Stimulated activated CD8-positive, alpha-beta memory T cell treated with anti-CD3 and anti-CD28 coated beads, Interleukin-12 subunit alpha, Interleukin-12 subunit beta, amount 100 ng/mL, for 1 hour (primary cell): ENCODE measurements at places on chromosomes 2 and 18.

DNA sequence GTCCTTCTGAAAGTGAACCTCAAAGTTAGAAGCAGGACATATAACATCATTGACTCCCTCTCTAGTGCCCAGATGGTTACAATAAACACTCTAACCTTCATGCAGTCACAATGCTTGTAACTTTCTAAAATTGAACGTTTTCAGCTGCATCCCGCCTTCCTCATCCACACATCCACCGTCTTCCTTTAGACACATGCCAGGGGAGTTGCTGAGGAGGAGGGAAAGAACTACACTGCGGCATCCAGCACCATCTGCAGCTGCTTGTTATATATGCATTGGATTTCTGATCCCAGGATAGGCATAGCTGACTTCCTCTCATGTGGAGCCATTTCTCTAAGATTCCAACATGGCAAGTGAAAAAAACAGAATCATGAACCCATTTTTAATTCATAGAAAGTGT lies 96.8 kb downstream of the FBXO15 start:
- no peak for DNase-seq

DNA sequence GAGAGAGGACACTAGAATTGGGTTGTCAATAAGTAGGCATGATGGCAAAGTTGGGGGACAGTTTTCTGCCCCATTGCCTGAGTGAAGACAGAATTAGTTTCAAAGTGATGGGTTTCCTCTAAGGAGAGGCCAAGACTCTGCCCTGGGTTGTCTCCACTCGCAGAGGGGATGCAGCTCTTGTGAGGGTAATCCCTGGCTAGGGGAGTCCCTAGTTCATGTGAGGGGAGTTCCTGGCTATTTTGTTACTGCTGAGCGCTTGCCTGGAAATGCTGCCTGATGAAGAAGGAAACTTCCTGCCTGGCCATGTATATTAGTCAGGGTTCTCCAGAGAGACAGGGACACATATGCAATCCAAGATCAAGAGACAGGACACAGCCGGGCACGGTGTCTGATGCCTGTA lies 501.5 kb downstream of the BCL11A start:
- no peak for DNase-seq

DNA sequence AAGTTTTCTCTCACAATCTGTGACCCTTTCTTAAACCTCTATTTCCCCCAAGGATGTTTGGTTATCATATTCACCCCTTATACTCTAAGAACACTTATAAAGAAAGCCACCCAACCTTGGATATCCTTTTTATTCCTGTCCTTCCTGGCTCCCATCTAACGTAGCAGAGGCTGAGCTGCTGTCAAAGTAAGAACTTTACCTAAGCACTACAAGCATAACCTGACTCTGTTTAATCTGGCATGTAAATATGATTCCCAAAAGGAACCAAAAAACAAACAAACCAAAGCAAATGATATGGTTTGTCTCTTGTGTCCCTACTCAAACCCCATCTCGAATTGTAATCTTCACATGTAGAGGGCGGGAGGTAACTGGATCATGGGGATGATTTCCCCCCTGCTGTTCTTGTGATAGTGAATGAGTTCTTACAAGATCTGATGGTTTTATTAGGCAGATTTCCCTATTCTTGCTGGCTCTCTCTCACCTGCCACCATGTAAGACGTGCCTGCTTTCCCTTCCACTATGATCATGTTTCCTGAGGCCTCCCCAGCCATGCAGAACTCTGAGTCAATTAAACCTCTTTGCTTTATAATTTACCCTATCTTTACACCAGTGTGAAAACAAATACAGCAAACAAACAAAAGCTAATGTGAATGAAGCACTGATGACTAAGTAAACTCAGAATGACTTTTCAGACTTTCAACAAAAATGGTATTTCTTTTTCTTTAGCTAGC lies 72.7 kb upstream of the SPOPL start:
- DNase-seq = no peak

DNA sequence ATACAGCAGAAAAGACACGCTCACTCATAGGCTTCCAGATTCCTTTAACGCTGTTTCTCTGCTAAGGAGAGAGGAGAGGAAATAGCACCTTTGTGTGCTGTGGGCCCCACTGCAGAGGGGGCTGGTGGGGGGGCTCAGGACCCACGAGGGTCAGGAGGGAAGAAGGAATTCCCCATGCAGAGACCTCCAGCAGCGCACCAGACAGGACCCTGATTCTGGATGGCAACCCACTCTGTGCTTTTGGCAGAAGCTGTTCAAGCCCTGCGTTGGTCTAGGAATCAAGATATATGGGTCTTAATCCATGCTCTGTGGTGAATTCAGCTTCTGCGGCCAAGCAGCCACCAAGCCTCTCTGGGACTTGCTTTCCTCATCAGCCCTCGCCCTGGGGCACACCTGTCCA lies 31.0 kb downstream of the MYCN start:
- no peak for DNase-seq

- DNase-seq = no peak
Observed at GRCh38 chr18:56756966-56757365, 105.8 kb downstream of the WDR7 start.

DNA sequence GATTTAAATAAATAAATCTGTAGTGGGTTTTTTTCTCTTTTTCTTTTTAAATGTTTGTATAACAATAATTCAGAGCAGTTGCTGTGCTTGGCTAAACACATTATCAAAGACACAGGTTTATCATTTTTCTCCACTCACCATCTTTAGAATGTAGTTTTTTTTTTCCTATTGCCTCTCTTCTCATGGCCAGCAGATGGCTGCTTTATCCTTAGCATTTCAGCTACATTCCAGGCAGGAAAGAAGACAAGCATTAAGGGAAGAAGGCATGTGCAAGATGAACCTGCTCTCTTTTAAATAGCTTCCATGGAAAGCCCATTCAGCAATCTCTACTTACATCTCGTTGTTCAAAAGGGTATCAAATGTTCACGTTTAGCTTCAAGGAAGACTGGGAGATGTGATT lies 42.6 kb downstream of the ARHGAP15 start:
- DNase-seq = no peak

- DNase-seq = no peak
Observed at GRCh38 chr18:31120594-31120993, 18.4 kb upstream of the DSC2 start.

DNA sequence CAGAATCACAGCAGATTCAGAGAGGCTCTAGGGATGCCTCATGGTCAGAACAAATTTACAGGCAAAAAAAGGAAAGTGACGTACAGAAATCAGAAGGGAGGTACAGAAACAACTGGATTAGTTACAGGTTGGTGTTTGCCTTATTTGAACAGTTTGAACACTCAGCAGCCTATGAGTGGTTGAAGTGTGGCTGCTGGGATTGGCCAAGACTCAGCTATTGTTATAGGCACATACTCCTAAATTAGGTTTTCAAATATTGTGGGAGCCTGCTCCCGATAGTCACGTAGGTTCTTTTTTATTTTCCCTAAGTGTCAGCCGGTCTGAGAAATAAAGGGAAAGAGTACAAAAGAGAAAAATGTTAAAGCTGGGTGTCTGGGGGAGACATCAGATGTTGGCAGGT lies 8.9 kb upstream of the LIPG start:
- DNase-seq = no peak

GRCh38 chr2:240232264-240232915 lies 91.9 kb upstream of the OTOS start:
- no peak for DNase-seq

DNA sequence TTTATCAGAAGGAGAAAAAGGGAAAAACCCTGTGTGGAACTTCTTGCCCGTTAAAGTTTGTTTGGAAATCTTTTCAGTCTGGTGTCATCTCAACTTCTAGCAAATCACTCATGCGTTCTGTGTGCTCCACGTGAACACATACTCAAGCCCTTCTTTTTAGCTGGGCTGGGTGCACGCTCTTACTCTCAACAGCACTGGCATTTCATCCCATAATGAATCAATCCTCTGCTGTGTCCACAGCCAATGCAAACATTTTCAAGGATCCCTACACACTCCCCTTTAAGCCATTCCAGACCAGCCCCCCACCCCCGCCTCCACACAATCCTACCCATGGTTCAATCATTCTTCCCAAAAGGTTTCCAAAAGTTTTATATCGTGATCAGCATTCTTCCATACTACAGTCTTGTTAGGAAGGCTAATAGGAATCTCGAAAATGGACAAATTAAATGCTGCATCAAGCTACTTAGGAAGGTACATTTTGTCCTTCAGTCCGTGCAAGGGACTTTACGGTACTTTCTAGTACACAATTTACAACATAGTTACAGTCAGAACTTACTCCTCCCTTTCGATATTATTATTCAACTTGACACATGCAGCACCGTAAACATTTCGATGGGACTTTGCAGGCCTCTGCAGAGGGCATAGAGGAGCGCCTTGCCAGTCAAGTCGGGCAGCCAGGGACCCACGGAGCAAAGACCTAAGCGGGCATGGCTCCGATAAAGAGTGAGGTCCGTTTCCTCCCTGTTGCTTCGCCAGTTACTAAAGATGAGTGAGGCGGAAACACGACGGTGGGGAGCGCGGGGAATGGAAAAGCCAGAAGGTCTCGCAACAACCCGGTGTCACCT lies 1.4 kb downstream of the PTGR3 start:
- no peak for DNase-seq

DNA sequence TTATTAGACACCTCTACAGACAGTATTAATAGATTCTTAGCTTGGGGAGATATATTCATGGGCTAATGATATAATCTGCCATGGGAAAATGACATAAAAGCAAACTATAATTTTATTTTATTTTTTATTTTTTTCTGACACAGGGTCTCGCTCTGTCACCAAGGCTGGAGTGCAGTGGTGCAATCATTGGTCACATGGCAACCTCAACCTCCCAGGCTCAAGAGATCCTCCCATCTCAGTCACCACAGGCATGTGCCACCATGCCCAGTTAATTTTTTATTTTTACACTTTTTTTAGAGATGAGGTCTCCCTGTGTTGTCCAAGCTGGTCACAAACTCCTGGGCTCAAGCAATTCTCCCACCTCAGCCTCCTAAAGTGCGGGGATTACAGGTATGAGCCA lies 39.3 kb downstream of the RTN4 start:
- DNase-seq = no peak

- DNase-seq = no peak
Observed at GRCh38 chr2:217911283-217912097, 91.3 kb downstream of the TNS1 start.

DNA sequence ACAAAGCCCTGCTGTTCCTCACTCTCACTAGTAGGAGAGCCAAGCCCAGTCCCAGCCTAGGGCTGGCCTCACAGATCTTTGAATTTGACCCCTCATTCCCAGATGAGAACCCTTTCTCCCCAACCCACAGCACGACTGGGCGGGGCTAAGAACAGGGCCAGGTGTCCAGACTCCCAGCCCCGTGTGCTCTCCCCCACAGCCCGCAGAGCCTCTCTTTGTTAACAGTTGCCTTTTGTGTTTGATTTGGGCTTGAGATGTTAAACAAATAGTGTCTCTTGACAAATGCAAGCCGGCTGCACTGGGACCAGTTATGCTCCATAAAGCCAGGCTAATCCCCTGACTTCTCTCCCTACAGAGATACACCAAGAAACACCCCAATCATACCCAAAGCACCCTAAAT lies 4.7 kb upstream of the KCNK3 start:
- DNase-seq = no peak

DNA sequence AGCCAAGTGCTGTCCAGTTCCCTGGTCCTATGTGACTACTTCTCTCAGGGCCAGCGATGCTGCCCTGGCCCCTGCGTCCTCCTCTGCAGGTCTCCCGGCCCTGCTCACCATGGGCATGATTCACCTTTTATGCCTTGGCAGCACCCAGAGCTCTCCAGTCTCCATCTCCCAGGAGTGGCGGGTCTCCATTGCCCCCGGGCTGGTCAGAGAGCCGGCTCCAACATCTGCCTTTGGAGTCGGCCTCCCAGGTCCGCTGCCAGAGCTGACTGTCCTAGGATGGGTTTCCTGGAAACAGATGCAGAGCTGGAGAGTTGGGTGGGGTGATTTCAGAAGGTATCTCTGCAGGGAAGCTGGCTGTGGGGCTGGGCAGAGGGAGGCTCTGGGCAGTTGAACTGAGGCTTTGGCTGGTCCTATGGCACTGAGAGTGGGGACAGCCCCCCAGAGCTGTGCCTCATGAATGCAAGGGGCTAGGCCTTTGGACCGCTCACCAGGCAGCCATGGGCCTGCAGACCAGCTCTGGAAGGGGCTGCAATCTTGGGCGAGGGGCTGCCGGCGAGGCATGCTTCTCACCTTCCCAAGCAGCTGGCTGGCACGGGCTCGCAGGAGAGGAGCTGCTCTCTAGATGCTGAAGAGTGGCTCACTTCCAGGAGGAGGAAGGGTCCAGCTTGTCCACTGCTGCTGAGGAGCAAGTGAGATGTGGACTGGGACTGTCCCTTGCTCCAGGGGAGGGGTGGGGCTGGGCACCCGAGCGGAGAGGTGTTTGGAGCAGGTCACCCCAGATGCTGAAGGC lies 59.8 kb upstream of the HS6ST1 start:
- no peak for DNase-seq

- no peak for DNase-seq
Observed at GRCh38 chr2:182058056-182058455, 72.4 kb downstream of the PPP1R1C start.

DNA sequence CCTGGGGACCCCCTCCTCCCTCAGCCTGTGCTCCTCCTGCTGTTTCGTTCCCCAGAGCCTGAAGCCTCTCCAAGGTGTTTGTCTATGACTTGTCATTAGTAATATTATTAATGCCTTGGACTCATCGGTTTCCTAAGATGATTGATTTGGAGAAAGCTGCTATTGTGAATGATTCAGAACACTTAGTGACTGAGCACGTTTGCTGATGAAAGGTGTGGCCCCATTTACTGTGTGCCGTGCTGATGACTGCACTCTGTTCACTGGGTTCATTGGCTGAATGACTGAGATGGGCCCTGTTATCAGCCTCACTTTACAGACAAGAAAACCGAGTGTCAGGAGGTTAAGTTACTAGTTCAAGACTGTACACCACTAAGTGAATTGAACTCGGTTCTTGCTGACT lies 111.4 kb downstream of the SPP2 start:
- no peak for DNase-seq

DNA sequence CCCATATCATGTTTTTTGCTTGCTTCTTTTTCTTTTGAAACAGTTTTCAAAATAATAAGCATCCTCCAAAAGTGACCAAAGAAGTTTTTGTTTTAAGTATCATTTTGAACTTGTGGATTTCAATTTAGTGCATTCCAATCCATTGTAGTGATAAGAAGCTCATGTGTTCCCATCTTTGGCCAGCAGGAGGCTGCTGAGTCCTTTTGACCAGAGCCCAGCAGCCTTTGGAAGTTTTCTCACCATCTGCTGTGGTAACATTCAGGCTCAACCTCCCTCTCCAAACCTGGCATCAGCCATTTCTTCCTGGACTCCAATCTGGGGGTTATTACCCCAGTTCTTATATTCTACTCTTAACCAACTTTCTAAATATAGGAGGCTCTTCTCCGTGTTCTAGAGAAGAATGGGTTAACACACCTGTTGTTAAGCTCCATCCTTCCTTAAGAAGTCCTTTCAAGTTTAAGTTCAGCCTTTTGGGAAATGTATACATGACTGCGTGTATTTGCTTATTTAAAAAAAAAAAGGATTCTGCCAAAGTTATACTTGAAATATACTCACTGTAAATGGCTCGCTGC lies 39.0 kb upstream of the MAL start:
- no peak for DNase-seq
